ENCODE measurements at places on chromosomes 7 and 10. TPM values are rescaled to one million over a fixed set of nuclear protein-coding genes. Genes with fewer than 3 reads are reported as not detected.

GRCh38 chr7:151964951-151965350 lies 8.7 kb downstream of the GALNTL5 start:
- peaks cover 52% of the 10 kb centered on the region for H3K27me3 ChIP-seq
- no peak overlapping the region for H3K4me3 ChIP-seq
- no peak overlapping the region for H3K27ac ChIP-seq
- H3K36me3 ChIP-seq = no peaks in the 10 kb centered on the region
- no peaks in the 10 kb centered on the region for H3K4me1 ChIP-seq

DNA sequence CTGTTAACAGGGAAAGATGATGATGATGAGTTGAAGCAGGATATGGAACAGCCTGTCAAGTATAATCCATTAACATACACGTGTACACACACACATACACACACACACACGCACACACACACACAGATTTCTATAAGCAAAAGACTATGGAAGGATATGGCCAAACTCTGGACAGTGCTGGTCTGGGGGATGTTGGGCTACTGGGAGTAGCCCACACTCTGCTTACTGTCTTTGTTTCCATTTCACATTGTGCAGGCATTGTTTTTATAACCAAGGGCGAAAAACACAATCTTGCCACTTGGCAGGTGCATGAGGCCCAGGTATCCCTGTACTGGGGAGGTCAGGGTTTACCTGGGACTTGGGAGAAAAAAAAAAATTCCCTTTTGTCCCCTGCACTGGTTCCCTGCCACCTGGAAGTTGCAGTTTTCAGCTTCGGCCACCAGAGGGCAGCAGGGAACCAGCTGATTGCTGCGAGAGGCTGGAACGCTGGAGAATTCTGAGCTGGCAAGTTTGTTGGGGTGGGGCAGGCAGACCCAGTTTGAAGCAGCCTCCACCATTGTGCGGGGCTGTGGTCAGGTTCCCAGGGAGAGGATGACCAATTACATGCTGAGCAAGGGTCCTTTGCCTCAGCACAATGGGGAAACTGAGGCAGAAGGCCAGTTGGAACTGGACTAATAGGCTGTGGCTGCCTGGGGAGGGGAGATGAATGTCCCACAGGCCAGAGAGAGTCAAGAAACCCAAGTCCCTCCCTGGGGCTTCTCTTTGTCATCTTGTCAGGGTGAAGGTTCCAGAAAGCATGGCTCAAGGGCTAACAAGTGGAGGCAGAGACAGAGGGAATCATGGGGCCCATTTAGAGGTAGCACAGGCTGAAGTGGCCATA lies 27.3 kb downstream of the PPIF start:
- no peak overlapping the region for H3K4me3 ChIP-seq
- no peaks in the 10 kb centered on the region for H3K36me3 ChIP-seq
- no peaks in the 10 kb centered on the region for H3K27me3 ChIP-seq
- no peak overlapping the region for H3K27ac ChIP-seq
- H3K4me1 ChIP-seq = 0 out of 2 replicates have a peak, but pooled peaks cover 10% of the 10 kb centered on the region

GRM3 gene
- not detected for total RNA-seq

KIN gene
- 10.4 TPM for total RNA-seq

ANKRD61 gene
- total RNA-seq = not detected

DNA sequence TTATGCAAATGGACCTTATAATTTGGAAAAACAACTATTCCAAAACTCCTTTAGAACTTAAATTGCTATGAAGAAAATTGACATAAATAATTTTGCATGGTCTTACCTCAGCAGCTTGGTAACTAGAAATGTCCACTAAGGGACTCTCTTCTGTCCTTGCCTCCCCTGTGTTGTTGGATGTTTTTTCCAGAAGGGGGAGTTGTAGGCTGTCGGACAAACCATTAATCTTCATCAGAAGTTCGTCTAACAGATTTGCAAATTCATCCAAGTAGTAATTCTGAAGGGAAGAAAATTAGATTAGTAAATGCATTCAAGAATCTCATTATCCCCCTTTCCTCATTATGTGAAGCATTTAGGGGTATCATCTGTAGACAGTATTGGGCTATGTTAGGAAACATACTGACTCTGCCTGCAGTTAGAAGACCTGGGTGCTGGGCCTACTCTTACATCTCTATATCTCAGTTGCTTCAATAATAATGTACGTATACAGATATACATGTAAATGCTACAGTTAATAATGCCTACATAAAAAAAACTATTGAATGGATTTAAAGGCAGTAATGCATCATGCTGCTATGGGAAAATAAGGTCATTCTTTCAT lies 155.6 kb downstream of the PKD1L1 start:
- no peaks in the 10 kb centered on the region for H3K27me3 ChIP-seq
- H3K27ac ChIP-seq = no peak overlapping the region
- no peak for DNase-seq
- no peaks in the 10 kb centered on the region for H3K36me3 ChIP-seq
